ENCODE measurements at places on chromosomes 7 and 10.

GRCh38 chr10:54745436-54745835, 55.6 kb downstream of the PCDH15 start:
- DNase-seq: no peak

DNA sequence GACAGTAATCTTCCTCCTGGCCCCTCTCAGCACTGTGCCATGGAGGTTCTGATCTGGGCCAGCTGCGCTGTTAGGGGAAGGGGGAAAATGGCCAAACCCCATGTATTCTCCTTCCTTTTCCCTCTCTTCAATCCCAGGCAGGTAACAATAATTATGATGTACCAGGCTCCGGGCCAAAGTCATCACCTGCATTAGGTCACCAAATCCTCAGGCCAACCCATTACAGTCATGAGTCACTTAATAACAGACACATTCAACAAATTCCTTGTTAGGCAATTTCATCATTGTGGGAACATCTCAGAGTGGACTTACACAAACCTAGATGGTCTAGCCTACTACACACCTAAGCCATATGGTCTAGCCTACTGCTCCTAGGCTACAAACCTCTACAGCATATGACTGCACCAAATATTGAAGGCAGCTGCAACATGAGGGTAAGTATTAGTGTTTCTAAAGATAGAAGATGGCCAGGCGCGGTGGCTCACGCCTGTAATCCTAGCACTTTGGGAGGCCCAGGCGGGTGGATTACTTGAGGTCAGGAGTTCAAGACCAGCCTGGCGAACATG, 2.2 kb upstream of the HSPB1 start:
- DNase-seq: peak; percentile 94

DNA sequence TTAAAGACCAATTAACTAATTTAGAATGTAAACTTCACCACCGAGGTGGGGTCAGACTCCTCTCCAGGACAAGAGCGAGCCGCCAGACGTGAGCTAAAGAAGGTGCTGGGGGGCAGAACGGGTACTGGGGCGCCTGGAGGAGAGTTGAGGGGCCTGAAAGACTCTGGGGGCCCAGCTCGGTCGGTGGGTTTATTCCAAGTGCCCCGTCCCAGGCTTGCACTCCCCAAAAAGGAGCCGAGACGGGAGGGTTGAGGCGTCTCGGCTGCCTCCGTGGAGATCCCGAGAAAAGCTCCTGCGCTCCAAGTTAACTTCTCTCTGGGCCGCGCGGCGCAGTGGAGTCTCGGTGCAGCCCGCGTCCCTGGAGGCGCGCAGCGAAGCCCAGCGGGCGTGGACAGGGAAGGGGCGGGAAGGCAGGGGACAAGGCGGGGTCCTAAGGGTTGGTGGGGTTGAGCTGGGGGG, 553.3 kb downstream of the TFEC start:
- DNase-seq: peak; percentile 72

- no peak for DNase-seq
Measured at GRCh38 chr7:47078241-47078640, 503.7 kb downstream of the TNS3 start.
